ENCODE measurements at places on chromosomes 5 and 9.

DNA sequence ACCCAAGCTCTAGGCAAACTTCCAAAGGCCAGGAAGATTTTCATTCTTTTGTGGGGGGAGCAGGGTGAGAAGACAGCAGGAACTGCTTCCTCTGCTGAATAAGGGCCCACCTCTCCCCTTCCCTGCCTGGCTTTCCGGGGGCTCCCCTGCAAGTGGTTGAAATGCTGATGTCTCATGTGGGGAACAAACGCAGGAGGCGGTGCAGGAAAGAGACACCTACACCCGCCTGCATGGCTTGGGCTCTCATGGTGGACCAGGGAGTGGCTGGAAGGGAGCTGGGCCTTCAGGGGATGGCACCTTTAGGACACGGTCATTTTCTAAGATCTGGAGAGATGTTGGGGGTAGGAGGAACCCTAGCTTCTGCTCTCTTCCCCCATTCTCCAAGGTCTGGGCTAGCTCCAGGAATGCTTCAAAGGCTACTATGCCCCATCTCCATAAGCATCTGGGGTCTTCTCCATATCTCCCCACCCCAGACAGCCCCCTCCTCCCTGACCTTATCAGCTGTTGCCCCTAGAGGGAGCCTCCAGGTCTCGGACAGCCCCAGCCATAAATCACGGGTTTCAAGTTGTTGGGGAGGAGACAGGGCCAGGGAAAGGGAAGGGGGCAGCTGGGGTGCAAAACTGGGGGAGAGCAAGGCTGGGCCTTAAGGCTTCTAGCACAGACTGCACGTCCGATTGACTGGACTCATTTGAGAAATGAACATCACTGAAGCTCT is 76.6 kb downstream of the PSD2 start:
- no peak for DNase-seq

DNA sequence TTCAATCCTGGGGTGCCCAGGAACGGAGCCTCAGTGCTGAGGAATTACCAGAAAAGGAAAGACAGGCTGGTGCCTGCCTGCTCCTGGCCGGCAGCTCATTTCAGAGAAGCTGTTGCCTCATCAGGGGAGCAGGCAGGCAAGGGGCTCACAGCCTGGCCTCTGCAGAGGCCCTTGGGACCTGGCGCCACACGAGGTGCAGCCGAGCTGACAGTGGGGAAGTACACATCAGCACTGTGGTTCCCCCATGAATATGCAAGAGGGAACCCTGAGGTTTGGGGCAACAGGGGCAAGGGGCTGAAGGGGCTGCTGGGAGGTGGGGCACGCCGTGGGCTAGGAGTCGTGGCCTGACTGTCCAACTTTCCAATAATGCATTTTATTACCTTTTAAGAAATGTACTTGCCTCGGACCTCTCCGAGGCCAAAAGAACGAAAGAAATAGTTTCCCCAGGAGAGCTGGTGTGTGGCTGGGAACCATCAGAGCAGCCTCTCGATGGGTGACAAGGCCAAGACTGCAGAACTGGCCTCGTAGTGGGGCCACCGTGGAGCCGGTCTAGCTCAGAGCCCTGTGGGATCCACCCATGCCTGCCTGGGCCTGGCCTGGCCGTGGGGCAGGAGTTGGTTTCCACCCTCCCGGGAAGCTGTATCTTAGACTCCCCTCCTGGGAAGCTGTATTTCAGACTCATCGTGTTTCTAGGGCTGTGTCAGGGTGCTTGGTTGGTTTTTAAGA is 198.6 kb downstream of the PAX5 start:
- no peak for DNase-seq

- DNase-seq = no peak
These were observed 11.9 kb upstream of the COX7C start for GRCh38 chr5:86605881-86606280.

GRCh38 chr5:132487095-132487428 is 3.5 kb downstream of the IRF1 start:
- no peak for DNase-seq

- DNase-seq = no peak
These were observed 3.8 kb downstream of the CCDC152 start for GRCh38 chr5:42760426-42760825.
